ENCODE measurements at places on chromosomes 5 and 9.

- DNase-seq: no peak
Measured at GRCh38 chr5:111557111-111557510, 44.8 kb upstream of the STARD4 start.

DNA sequence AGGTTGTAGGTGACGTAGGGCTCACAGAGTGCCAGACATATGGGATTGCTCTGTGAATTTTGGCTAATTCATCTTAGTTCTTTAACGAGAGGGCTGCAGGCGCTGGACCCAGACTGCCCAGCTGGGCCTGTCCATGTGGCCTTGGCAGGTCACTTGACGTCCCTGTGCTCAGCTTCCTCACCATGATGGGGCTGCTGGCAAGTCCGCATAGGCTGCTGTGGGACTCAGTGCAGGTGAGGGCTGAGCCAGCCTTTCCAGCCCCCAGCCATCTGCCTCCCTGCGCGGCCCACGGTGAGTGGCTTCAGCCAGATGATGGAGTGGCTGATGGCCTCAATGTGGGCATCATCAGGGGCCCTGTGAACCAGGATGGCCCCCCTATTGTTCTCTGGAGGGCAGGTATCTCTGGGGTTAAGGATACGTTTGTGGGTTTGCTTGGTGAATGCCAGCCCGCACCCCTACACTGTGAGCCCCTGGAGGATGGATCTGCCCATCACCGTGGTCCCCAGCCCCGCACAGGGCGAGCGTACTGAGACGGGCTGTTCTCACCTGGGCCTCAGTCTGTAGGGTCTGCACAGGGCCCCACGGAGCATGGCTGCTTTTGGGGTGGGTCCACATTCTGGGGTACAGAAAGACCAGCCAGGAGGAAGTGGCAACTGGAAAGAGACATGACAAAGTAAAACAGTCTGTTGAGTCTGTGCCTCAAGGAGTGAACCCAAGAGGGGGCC, 3.7 kb downstream of the CARD19 start:
- DNase-seq: no peak

DNA sequence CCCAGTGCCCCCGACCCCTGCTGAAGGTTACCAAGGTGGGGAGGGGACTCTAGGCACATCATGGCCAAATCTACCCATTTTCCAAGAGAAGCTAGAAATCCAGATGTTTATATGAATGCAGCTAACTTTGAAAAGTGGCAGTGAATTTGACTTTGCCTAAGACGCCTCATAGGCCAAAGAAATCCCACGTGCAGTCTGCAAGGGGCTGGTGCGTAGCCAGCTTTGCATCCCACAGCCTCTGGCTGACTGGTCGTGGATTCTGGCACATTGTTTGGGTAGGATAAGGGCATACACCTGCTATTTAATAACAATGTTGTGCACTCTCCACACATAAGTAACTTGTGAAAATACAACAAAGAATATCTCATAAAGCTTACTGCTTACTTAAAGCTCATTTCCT, 3.5 kb upstream of the GADD45G start:
- no peak for DNase-seq

GRCh38 chr9:1453636-1454035, 403.5 kb downstream of the DMRT2 start:
- no peak for DNase-seq

DNA sequence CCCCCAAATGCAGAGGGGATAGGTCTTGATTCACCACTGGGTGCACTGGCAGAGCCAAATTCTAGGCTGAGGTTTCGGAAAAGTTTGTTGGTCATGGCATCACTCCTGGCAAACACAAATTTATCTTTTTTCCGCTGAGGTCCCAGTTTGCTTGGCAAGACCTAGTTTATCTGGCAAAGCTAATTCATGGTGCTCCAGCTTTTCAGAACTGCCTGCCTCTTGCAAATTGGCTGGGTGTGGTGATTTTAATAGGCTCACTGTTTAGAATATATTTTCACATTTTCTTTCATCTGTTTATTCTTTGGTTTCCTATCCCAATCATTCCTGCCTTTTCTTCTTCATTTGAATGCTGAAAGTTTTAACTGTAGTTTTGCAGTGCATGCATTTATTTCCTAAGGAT, 50.5 kb upstream of the MAMDC2 start:
- no peak for DNase-seq

- DNase-seq: peak; percentile 61
Measured at GRCh38 chr5:3025392-3025791, 273.9 kb upstream of the IRX2 start.

Measured in KBM-7 (cell line).